Fibroblast of villous mesenchyme (primary cell): ENCODE measurements at places on chromosomes 6 and 20. TPM values are rescaled to one million over a fixed set of nuclear protein-coding genes. Genes with fewer than 3 reads are reported as not detected.

The ZSCAN31 gene
- total RNA-seq, result 3.5 and 3.9 TPM in 2 replicates

The SOBP gene
- total RNA-seq, result 1.3 and 1.9 TPM in 2 replicates

The FILIP1 gene
- 0.32 and 0.43 TPM in 2 replicates for total RNA-seq

The SIRPD gene
- under 0.01 TPM in 1 of 2 replicates, not detected in the other for total RNA-seq

The MYT1 gene
- total RNA-seq, result not detected in 2 replicates

The ZNF334 gene
- total RNA-seq, result 1.9 and 2.6 TPM in 2 replicates

The FNDC1 gene
- under 0.01 TPM in 2 replicates for total RNA-seq

The CAGE1 gene
- under 0.01 TPM in 2 replicates for total RNA-seq

The EPHA7 gene
- 0.32 and 0.43 TPM in 2 replicates for total RNA-seq

The NKAPL gene
- 0.64 and 1.7 TPM in 2 replicates for total RNA-seq

The SLCO4A1 gene
- 0.97 and 3.0 TPM in 2 replicates for total RNA-seq

The CRISP2 gene
- total RNA-seq, result not detected in 2 replicates

The GJA10 gene
- total RNA-seq, result not detected in 2 replicates

The CLDN20 gene
- not detected in 2 replicates for total RNA-seq

The FAM83C gene
- total RNA-seq, result not detected in 2 replicates

The NKX2-2 gene
- total RNA-seq, result not detected in 2 replicates

The C6orf141 gene
- total RNA-seq, result 0.43 and 1.6 TPM in 2 replicates

The TINAG gene
- total RNA-seq, result not detected in 2 replicates

The GHRH gene
- not detected in 2 replicates for total RNA-seq

The PNPLA1 gene
- not detected in 2 replicates for total RNA-seq

The DDO gene
- total RNA-seq, result 1.9 and 3.9 TPM in 2 replicates

The FAM184A gene
- under 0.01 TPM in 2 replicates for total RNA-seq
